HFF-Myc (cell line): ENCODE measurements at places on chromosomes 1 and 21.

GRCh38 chr1:19009882-19010321 lies 53.4 kb upstream of the IFFO2 start:
- DNase-seq, result peak; percentile 72

DNA sequence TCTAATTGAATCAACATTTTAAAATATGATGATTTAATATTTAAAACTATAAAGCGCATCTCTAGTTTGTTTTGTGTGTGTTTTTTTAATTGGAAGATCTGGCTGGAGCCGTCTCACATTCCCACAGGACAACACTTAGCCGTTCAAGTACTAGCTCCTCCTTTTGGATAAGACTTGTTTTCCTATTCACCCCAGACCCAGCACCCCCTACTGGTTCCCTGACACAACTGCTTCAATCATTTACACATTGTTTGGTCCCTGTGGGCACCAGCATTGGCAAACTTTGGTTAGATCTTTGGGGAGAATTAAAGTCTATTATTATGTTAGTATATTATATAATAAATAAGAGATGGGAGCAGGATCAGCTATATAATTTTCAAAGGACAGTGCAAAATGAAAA lies 34.5 kb downstream of the TYW3 start:
- peak; percentile 6 for DNase-seq

- DNase-seq, result no peak
Measured at GRCh38 chr21:36640721-36641244, 58.1 kb upstream of the SIM2 start.

DNA sequence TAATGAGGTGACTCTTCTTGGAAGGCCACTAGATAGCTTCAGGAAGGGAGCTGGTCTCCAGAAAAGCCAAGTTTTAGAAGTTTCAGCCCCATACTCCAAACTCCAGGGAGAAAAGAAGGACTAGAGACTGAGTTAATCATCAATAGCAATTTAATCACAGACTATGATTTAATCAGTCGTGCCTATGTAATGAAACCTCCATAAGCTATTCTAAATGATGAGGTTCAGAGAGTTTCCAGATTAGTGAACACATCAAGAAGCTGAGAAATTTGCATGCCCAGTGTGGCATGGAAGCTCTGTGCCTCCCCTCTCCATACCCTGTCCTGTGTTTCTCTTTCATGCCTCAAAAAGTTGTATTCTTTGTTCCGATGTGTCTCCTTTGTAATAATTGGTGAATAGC lies 49.2 kb upstream of the CCDC190 start:
- DNase-seq, result no peak

DNA sequence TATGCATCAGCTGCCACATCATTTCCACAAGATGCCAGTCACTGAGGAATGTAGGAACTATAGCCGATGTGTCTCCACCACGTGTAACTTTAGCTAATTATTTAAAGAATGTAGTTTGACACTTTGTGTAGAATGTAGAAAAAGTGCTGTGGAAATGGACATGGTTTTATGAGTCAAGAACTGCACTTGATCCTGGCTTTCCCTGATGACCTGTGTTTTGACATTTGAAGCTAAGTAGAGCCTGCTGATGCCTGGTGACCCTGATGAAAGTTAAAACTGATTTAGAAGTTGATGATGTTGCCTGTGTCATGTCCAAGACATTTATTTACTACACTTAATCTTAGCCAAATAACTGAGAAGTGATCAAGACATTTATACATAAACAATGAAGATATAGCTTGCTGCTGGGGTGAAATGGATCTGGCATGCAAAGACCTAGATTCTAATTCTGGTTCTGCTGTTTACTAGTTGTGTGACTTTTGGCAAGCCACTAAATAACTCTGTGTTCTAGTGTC lies 4.4 kb upstream of the OSBPL9 start:
- no peak for DNase-seq

GRCh38 chr1:23177031-23177430 lies 8.4 kb upstream of the LUZP1 start:
- DNase-seq, result no peak

GRCh38 chr1:234186037-234186688 lies 187.1 kb upstream of the COA6 start:
- no peak for DNase-seq

- DNase-seq, result no peak
Measured at GRCh38 chr1:221634606-221635005, 107.3 kb downstream of the DUSP10 start.
